ENCODE measurements at places on chromosomes 11 and 22.

GRCh38 chr11:113397212-113397611 is 9.6 kb downstream of the ANKK1 start:
- no peak for DNase-seq

GRCh38 chr11:86180851-86181250 is 63.7 kb upstream of the EED start:
- DNase-seq = no peak

DNA sequence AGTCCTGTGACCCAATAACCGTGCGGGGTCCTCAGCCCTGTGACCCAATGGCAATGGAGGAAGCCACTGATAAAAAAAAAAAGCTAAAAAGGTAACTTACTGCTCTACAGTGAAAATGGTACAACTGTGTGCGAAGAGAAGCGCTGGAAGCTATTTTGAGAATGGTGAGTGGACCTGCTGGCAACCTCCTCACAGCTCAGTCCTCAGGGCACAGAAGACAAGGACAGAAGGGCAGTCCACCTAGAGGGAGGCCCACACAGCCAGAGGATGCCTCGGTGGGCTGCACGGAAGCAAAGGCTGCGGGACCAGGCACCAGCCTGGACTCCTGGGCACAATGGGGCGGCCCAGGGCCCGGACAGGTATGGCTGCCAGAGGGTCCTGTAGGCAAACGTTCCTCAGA is 35.6 kb downstream of the BRD1 start:
- DNase-seq = no peak

DNA sequence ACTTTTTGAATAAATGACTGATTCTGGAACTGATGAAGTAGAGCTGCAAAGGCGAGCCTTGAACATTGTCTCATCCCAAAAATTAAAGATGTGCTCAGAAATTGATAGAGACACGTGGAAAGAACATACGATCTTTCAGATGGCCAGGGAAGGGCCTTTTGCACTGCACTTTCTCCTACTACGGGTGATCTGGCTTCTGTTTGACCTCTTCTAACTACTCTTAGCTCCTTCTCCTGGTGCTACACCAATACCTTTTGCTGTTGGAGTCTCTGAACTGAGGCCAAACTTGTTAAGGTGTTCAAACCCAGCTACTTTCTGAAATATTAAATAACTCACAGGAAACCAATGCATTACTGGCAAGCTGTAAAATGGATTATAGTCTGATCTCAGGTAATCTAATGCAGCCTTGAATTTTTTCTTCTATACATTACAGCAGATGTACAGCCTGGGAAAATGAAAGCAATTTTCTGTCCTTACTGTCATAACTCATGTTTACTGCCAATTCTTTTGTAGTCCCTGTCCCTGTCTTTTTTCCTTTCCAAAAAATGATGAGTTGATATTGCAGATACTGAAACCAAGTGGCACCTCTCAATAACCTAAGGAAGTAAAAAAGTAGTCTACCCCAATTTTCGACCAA is 1086.1 kb upstream of the CNTN5 start:
- DNase-seq = no peak

DNA sequence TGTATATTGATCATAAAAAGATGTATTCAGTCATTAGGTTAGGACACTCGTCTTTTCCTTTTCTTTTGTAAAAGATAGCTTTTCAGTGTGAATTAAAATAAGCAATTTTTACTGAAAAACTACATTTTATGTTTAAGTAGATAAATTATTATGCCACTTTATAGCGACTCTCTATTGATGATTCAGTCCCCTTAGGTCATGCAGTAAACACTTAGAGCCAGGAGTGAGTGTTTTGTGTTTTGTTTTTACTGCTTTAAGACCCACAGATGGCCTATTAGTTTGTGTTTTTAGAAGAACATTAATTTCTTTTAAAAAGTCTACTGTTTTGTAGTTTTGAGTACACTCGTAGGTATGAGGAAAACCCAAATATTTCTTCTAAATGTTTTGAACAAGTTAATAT is 86.6 kb downstream of the YAP1 start:
- no peak for DNase-seq

- DNase-seq = no peak
Measured at GRCh38 chr11:23112390-23112789, 252.1 kb upstream of the CCDC179 start.

- DNase-seq = no peak
Measured at GRCh38 chr11:69299023-69299461, 5.1 kb downstream of the MYEOV start.

DNA sequence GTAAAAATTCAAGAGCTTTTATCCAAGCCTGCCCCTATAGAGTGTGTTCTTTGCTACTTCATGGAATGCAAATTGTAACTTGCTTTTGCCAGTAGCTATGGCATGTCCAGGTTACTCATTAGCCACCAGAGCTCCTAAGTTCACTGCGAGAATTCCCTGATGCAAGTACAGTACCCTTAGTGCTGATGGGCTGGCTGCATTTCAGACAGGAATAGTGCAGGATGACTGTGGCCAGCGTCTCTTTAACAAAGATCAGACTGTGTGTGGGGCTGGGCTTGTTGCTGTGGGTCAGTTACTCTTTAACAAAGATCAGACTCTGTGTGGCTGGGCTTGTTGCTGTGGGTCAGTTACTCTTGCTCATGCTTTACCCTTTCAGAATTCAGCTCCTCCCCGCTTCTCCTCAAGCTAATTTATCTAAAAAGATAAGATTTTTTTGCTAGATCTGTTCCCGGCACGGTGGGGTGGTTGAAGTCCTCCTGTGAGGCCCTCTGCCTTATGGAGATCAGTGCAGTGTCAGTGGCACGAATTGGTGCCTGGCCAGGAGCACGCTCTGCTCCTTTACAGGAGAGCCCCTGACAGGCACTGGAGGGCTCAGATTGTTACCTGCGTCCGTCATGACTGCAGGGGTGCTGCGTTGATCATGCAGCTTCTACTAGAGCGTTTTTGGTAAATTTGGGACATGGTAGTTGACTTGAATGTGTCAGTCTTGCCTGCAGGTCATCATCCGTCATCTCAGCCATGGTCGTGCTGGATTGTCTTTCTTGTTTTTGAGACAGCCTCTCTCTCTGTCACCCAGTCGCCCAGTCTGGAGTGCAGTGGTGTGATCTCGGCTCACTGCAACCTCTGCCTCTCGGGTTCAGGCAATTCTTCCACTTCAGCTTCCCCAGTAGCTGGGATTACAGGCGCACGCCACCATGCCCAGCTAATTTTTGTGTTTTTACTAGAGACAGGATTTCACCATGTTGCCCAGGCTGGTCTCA is 27.0 kb downstream of the AP2A2 start:
- DNase-seq = no peak

- no peak for DNase-seq
Measured at GRCh38 chr11:325796-326591, 5.3 kb upstream of the IFITM3 start.

DNA sequence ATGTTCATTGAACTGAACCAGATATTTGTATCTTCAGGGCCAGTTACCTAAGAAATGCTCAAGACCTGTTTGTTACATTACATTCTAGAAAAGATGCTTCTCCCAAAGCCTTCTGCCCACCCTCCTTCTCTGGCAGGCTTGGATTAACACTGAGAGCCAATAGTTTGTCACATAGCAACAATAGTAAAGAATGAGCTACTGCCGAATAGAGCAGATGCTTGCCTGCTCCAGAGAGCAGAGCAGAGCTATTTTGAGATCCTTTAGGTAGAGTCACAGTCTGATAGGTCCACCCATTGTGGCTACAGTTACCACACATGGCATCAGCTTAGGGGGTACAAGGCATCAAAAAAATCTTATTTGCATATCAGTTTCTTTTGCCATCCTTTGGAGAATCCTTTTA is 13.5 kb upstream of the EP300 start:
- DNase-seq = no peak

DNA sequence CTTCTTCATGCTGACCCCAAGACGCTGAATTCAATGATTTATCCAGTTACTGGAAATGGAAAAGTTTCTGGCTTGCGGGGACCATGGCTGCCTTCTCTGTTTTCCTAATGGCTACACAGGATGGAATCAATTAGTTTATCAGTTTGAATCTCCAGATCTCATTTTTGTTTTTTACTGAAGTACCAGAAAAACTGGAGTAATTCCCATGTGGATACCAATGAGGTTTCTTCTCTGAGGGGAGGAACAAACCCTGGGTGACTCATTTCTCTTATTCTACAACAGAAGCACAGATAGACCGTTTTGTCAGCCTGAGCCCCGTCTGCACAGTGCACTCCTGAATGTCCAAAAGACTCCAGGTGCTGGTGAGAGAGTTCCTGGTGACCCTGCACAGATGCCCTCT is 3.4 kb downstream of the ZNF195 start:
- no peak for DNase-seq

GRCh38 chr11:119752946-119753345 is 23.9 kb upstream of the NECTIN1 start:
- DNase-seq = no peak

DNA sequence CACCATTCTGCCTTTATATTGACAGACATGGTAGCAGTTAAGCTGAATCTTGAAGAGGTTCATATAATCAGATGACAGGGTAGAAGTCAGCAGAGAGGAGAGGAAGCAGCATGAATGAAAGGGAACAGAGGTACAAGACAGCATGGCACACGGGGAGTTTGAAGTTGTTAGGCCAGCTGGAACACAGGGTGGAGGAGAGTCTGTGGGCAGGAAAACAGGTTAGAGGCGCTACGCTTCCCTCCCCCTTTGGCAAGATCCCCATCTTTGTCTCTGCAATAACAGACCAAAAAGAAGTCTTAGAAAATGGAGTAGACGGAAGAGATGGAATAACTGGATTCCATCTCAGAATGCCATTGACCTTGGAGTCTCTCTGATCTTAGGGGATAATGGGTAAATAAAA is 20.0 kb upstream of the NDUFC2 start:
- DNase-seq = no peak

DNA sequence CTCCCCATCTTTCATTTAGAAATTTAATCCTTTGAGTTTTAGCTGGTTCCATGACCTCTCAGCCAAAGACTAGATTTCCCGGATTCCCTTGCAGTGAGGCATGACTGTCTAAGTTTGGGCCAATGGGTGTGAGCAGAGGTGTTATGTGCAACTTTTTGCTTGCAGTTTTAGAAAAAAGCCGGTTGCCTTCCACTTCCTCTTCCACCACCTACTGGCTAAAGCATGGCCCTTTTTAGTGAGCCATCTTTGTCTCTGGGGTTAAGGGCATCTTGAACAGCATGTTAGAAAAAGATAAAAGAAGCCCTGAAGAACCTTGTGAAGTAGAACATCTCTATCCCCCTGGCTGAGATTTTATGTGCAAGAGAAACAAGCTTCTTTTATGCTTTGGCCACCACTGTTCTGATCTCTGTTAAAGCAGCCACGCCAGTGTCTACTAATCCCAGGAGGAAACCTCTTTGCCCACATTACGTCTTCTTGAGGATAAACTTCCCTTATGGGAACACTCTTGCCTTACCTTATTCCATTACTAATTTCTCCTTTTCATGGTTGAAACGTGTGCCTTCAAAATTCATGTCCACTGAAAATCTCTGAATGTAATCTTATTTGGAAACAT is 279.9 kb downstream of the TENM4 start:
- no peak for DNase-seq

DNA sequence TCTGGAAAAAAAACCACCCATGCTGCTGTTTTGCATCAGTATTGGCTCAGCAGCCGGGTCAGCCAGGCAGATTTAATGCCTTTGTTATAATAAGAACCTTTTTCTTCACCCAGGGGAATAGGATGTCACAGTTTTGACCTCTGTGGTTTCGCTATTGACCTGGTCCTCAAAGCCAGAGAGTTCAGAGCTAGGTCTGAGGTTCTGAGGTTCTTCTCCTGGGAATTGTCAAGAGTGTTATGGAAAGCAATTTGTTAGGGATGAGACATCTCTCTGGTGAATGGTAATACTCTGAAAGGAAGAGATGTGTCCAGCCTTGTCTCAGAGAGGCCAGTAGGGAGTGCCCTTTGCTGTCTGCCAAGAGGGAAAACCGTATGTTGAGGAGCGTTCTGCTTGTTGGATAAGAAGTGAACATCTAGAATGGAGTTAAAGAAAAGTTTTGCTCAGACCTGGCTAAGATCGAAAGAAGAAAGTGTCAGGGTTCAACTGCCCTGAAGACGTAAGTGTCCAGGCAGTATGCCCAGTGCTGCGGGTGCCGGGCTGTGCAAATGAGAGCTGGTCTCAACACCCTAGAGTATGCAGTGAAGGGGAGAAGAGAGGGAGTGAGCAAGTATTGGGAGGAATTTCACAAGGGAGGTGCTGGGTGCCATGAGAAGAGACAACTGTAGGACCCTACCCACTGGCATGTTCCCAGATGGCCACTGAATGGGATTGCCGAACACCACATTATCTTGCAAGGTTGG is 150.9 kb upstream of the TTC12 start:
- DNase-seq = no peak

- no peak for DNase-seq
Measured at GRCh38 chr11:106950067-106950491, 68.2 kb downstream of the GUCY1A2 start.

- DNase-seq = no peak
Measured at GRCh38 chr22:45966895-45967365, 10.0 kb downstream of the WNT7B start.

DNA sequence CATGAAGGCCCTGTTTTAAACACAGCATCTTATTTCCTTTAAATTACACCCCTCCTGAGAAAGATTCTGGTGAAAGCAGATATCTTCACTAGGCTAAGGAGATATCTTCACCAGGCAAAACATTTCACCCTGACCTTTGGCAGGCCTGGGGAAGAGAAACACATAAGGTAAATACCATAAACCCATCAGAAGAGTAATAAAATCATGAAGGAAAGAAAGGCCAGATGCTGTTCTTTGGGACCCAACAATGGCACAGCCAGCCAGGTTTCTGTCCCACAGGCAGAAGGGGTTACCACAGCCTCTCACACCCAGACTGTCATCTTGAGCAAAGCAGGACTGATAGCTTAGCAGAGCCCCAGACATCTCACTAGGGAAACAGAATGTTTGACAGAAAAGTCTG is 125.4 kb downstream of the CCDC34 start:
- no peak for DNase-seq

- DNase-seq = no peak
Measured at GRCh38 chr11:125272821-125273220, 108.3 kb downstream of the PKNOX2 start.

DNA sequence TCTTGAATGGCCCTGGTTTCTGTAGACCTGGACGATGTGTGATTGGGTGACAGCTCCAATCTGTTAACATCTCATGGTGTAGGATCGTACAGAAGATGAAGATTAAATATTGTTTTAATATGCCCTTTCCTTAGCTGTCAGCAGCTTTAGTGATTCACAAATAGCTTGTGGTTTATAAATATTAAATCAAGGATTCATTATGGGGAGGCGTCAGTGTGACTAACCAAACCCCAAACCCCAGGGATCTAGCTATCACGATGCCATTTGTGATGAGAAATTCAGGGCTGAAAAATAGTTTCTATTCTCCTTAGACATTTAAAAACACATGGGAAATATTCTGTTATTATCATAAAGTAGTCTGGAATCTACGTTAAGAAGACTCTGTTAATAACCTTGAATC is 73.4 kb downstream of the NCAM1 start:
- no peak for DNase-seq
